ENCODE measurements at places on chromosomes 16 and 17.

- DNase-seq, result no peak
These were observed 9.8 kb downstream of the SLC35B1 start for GRCh38 chr17:49698005-49698404.

GRCh38 chr16:73886426-73886825 lies 410.2 kb upstream of the PSMD7 start:
- no peak for DNase-seq

DNA sequence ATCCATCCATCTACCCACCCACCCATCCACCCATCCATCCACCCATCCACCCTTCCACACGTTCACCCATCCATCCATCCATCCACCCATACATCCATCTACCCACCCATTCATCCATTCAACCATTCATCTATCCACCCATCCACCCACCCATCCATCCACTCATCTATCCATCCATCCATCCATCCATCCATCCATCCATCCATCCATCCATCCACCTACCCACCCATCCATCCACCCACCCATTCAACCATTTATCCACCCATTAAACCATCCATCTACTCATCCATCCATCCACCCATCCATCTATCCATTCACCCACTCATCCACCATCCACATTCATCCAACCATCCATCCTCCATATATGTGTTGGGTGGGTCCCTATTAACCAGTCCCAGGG lies 26.2 kb upstream of the RPTOR start:
- DNase-seq, result no peak

GRCh38 chr16:10312008-10312407 lies 73.9 kb upstream of the ATF7IP2 start:
- no peak for DNase-seq

GRCh38 chr16:4002121-4002520 lies 114.1 kb downstream of the ADCY9 start:
- no peak for DNase-seq

GRCh38 chr16:27929818-27930217 lies 133.7 kb downstream of the GSG1L start:
- no peak for DNase-seq

Measured in MCF 10A (cell line).